ENCODE measurements at places on chromosomes 16 and 17.

DNA sequence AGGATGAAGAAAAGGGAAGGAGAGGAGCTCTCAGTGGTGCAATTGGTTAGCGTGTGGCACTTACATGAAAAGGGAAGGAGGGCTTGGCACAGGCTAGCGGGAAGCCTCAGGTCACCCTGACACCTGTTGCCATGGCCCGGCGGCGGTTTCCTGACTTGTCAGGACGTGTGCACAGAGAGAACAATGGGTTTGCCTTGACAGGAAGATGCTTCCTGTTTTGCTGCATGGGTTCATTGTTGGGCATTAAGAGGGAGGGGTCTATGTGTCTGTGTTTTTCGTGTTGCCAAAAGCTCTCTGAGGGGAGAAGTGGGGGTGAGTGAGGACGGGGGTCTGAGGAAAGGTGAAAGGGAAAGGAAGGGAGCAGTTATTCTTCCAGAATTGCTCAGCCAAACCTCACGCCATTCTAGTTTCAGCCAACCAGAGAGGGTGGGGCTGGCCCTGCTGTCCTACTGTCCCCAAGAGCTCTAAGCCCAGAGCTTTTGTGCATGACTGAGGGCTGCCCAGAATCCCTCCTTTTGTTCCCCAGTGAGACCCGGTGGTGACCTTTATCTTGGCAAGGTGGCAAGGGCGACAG, 17.1 kb upstream of the CCR7 start:
- DNase-seq = peak; percentile 82

DNA sequence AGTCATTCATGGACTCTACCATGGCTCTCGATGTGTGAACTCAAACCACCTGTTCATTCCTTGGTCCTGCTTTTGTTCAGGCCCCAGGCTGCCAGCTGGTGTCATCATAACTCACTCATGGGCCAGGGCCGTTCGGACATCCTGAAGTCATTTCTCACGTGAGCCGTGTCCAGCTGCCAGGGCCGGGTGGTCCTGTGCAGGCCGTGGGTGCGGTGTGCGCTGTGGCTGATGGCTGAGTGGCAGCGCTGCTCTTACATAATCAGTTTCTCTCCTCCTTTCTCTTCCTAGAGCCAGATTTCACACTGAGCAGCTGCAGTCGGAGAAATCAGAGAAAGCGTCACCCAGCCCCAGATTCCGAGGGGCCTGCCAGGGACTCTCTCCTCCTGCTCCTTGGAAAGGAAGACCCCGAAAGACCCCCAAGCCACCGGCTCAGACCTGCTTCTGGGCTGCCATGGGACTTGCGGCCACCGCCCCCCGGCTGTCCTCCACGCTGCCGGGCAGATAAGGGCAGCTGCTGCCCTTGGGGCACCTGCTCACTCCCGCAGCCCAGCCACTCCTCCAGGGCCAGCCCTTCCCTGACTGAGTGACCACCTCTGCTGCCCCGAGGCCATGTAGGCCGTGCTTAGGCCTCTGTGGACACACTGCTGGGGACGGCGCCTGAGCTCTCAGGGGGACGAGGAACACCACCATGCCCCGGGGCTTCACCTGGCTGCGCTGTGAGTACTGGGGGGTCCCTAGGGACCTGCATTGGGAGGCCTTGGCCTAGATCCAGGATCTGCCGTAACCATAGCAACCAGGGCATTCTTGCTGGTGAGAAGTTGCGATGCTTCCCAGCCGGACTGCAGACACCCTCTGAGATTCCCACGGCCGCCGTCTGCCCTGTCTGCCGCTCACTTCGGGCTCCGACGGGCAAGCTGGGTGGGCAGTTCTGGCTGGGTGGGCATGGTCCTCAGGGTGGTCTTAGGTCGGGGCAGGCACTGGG, at the start of gene IL34:
TSS of gene IL34 (plus strand) at position 300 of the 982 bp plus-strand sequence. CDS start at position 689, 389 bp downstream.
- peak; percentile 33 for DNase-seq

- no peak for DNase-seq
Observed at GRCh38 chr16:69019811-69020210, 85.6 kb upstream of the HAS3 start.

- no peak for DNase-seq
Observed at GRCh38 chr17:59756236-59756818, 48.9 kb downstream of the VMP1 start.

DNA sequence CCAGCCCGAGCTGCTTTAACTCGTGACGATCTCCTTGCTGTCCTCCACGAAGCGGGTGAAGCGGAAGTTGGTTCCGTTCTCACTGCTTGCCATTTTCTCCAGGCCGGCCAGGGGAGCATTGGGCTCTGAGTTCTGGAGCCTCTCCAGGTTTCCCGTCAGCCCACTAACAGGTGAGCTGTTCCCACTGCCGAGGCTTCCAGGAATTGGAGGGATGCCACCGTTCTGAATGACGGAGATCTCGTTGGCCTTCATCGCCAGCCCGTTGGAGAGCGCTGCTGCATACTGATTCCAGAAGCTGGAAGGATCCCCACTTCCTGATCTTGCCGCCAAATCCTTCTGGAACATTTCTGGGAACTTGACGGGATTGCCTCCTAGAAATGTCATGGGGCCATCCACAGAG, 14.0 kb downstream of the SALL1 start:
- peak; percentile 52 for DNase-seq
